Activated CD4-positive, alpha-beta T cell treated with anti-CD3 and anti-CD28 coated beads, Interleukin-2, amount 10 ng/mL, durations not matched to agents 24 days and 14 days (primary cell): ENCODE measurements at places on chromosomes 4 and X. TPM values are rescaled to one million over a fixed set of nuclear protein-coding genes. Genes with fewer than 3 reads are reported as not detected.

Gene LYAR
- total RNA-seq, result 93.9 and 95.5 TPM in 2 replicates

Gene GLUD2
- total RNA-seq, result 0.68 and 0.95 TPM in 2 replicates

Gene MAOB
- not detected in 2 replicates for total RNA-seq

Gene DACH2
- total RNA-seq, result not detected in 2 replicates

- DNase-seq, result no peak
Observed at GRCh38 chr4:168485156-168485910, 5.0 kb upstream of the DDX60L start.

Gene BTC
- not detected in 2 replicates for total RNA-seq

DNA sequence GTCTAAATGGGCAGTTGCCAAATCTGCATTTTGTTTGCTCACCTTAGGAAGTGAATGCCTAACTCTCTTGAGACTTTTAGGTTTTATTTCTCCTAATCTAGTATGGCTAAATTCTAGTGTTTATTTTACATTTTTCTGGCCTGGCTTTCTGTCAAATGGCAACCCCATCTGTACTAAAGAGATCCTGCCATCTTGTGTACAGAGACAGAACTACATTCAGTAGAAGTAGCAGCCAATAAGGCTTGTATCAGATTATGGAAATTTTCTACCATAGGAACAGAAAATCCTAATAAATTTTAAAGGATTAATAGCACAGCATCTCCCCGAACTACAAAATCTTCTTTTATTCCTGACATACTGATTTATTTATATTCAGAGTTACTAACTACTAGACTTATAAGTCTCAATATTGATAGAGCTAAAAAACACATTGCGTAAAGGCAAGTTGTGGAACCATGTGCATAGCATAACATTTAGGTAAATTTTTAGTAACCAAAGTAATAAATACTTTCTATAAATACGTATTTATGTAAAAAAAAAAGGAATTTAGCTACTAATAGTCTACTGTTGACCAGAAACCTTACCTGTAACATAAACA lies 45.5 kb downstream of the TMEM144 start:
- DNase-seq, result no peak

- DNase-seq, result no peak
Observed at GRCh38 chr4:86129546-86129945, 230.3 kb downstream of the MAPK10 start.

DNA sequence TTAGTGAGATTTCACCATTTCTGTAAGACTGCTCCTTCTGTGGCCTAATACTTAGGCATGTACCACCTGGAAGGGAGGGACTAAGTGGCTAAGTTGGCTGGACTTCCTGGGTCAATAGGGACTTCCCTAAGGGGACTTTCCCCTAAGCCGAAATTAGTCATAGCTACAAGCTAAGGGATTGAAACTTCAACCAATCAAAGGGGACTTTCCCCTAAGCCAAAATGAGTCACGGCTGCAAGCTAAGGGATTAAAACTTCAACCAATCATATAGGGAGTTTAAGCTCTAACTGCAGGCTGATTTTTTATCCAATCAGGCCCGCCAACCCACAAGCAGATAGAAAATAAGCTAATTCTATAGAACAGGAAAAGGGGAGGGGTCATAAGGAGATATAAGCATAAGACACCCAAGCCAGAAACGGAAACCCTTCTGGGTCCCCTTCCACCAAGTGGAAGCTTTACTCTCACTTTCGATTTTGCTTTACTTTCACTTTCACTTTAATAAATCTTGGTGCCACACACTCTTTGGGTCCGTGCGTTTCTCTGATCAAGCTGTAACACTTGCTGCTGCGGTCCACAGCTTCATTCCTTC lies 382.8 kb downstream of the KLHL4 start:
- no peak for DNase-seq

DNA sequence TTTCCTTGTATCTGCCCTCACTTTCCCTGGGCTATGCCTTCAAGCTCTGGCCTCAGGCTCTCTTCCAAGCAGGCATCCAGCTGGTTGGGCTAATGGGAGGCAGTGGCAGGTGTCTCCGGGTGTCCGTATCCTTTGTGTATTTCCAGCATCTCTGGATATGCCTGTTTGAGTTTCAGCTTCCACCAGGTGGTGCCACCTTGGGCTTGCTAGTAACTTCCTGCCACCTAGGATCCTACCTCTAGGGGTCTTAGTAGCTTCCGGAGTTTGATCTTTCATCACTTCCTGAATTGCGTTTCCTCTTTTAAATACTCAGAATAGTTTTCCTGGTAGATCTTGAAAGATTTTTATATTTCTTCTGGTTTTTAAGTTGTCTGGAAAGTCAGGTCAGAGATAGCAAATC lies 23.2 kb upstream of the ANOS1 start:
- no peak for DNase-seq

Gene GPR50
- total RNA-seq, result not detected in 2 replicates

Gene UNC5C
- total RNA-seq, result not detected in 2 replicates

Gene SYAP1
- total RNA-seq, result 19.6 and 20.1 TPM in 2 replicates

Gene ADRA2C
- not detected in 2 replicates for total RNA-seq

Gene TEX11
- total RNA-seq, result not detected in 2 replicates

DNA sequence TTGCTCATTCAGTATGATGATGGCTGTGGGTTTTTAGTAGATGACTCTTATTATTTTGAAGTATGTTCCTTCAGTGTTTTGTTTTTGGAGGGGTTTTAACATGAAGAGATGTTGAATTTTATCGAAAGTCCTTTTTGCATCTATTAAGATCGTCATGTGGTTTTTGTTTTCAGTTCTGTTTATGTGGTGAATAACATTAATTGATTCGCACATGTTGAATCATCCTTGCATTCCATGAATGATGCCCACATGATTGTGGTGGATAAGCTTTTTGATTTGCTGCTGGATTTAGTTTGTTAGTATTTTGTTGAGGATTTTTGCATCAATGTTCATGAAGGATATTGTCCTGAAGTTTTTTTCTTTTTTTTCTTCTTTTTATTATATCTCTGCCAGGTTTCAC lies 347.4 kb upstream of the EPHA5 start:
- DNase-seq, result no peak

Gene GPC4
- 0.05 TPM in 1 of 2 replicates, not detected in the other for total RNA-seq

DNA sequence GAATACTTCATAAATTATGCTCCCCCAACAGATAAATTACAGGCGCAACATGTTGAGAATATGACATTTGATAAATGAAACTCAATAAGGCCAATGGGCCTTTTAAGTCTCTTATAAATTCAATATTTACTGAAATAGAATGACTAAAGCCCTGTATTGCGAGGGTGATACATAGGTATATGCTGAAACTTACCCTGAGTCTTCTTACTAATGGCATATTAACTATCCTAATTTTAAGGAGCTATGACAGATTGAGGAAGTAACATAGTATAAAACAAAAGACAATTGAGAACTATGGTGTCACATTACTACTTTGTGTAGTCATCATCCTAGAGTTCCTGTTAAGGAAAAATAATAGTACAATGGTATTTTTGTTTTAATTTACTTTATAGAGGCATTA lies 440.7 kb downstream of the IL15 start:
- no peak for DNase-seq

DNA sequence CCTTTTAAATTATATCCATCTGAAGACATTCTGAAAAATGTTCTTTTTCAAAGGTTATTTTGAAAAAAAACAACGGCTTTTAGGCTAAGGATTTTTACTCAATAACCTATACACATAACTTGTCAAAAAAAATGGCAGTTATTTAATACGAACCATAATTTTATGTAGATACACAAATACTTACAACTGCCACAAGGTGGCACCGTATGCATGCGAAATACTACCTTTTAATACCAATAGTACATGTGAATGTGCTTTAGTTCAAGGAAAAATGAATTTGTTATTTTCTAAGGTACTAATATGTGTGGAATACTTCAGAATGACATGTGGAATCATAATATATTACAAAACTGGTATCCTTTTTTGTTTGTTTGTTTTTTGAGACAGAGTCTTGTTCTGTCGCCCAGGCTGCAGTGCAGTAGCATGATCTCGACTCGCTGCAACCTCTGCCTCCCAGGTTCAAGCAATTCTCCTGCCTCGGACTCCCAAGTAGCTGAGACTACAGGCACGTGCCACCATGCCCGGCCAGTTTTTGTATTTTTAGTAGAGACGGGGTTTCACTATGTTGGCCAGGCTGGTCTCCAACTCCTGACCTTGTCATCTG lies 4.6 kb upstream of the MAD2L1 start:
- peak; percentile 80 for DNase-seq

- DNase-seq, result peak; percentile 29
Observed at GRCh38 chr4:185600801-185601434, 65.6 kb upstream of the PDLIM3 start.

- peak; percentile 35 for DNase-seq
Observed at GRCh38 chr4:183142571-183143550, 43.8 kb downstream of the WWC2 start.

GRCh38 chrX:15242899-15243555 lies 26.9 kb downstream of the ASB9 start:
- peak; percentile 80 for DNase-seq

- no peak for DNase-seq
Observed at GRCh38 chr4:7094916-7095315, 27.1 kb upstream of the GRPEL1 start.

Gene VCX2
- not detected in 2 replicates for total RNA-seq

DNA sequence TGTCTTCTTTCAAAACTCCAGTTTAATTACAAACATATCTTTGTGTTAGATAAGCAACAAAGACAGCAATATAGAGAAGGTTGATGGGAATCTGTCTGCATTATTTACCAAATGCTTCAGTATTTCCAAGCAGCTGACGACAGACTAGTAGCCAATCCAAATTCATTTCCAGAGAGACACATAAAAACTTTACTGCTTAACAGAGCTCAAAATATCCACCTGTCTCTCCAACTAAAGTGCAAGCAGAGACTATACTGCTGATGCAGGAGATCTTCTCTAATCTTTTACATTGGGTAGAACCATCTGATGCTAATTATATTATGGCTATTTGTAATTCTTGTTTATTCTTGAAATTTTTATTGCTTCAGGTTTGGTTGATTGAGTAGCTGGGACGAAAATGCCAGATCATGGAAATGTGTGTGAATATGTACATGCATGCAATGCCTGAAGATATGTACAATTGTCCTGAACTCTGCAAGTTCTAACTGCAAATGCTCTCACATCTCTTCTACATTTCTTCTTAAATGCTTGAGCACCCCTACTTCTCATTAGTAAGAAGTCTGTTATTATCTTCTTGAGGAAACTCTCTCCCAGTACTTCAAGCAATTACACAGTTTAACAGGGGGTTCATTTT lies 200.0 kb downstream of the PDHA2 start:
- no peak for DNase-seq

DNA sequence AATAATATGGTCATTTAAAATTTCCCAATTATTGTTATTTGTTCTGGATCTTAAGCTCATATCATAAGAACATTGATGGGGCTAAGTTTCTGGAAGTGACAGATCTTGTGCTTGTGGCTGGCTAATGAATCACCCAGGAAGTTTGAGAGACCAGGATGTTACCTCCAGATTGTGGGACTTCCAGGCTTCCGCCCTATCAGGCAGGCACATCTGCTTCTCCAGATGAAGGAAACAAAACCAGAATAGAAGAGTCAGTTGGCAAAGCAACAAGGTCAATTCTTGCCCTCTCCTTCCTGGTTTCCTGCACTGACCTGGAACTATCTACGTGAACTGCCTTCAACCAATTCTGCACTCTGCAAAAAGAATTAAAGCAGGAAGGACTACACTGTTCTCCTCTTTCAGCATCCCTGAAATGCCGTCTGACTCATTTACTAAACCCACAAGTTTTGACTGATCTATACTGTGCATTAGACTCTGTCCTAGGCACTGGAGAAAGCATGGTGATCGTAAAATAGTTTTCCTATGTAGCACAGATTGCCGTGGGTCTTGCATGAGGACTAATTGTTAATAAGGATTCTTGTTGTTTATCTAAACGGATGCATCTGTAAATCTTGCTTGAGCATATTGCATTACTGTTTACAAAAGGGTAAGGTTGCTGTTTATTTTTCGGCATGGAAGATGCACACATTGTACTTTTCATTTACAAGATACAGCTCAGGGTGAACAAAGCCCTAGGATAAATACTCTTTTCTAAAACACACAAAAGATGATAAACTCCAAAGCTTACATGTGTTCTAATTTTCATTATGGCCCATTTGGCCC lies 74.6 kb downstream of the AMELX start:
- DNase-seq, result no peak

DNA sequence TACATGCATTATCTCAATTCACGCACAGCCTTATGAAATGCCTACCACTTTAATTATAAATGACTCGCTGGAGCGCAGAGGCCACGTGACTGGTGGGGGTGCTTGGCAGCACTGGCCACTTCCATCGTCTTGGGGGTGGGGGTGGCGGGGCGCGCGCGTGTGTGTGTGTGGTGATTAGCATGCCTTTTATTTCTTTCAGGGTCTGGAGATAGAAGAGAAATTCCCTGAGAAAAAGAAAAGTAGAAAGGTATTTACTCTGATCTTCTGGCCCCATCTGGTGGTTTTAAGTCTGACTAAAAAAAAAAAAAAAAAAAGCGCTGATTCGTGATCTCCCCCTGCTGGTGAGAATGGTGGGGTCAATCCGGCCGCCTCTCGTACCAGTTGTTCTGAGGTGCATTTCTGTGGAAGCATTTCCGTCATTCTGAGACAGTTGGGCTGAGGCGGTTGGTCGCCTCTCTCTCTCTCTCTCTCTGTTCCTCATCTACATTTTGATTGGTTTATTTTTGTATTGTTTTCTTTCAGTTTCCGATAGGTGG lies at the start of gene CCNB3:
Gene CCNB3 (plus strand): TSS at position 402 of the 536 bp plus-strand sequence. CDS start 80,399 bp downstream, outside the sequence.
- DNase-seq, result peak; percentile 89

Gene CCNG2
- total RNA-seq, result 10.4 and 11.1 TPM in 2 replicates

Gene PPEF1
- not detected in 2 replicates for total RNA-seq

Gene NONO
- total RNA-seq, result 580 and 605 TPM in 2 replicates

GRCh38 chr4:17526695-17527477 lies 11.9 kb downstream of the CLRN2 start:
- no peak for DNase-seq

DNA sequence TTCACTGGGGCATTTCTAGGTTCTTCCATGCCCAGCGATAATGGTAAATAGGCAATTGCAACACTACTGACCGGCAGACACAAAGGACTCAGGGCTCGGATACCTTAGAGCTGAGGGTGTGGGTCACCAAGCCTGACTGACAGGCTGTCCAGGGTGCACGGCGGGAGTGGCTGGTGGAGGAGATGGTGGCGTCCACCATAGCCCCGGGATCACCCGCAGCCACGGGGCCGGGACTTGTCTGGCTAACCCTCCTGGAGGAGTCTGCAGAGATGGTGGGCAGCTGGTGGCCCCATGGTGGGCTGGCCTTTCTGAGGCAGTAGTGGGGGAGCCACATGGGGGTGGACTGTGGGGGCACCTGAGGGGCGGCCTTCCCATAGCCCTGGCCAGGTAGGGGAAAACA lies 11.7 kb upstream of the ABLIM2 start:
- DNase-seq, result no peak

GRCh38 chr4:127698789-127699200 lies 31.4 kb upstream of the SLC25A31 start:
- DNase-seq, result no peak

- no peak for DNase-seq
Observed at GRCh38 chrX:105725228-105725627, 97.1 kb upstream of the NRK start.

GRCh38 chr4:153655928-153656327 lies 28.2 kb upstream of the TLR2 start:
- no peak for DNase-seq

Gene XAGE1A
- not detected in 2 replicates for total RNA-seq

Gene IRAK1
- total RNA-seq, result 177 and 192 TPM in 2 replicates
